ENCODE measurements at places on chromosomes 1 and 21. TPM values are rescaled to one million over a fixed set of nuclear protein-coding genes. Genes with fewer than 3 reads are reported as not detected.

The SPRR2G gene
- total RNA-seq, result not detected

The DCST1 gene
- not detected for total RNA-seq

The HOOK1 gene
- total RNA-seq, result not detected

The G0S2 gene
- total RNA-seq, result 6.9 TPM

The WNT9A gene
- not detected for total RNA-seq

The LAMB3 gene
- 1.3 TPM for total RNA-seq

The LZIC gene
- total RNA-seq, result 28.8 TPM

The FAM131C gene
- not detected for total RNA-seq

The TGFBR3 gene
- not detected for total RNA-seq

The FCRL4 gene
- total RNA-seq, result not detected
